ENCODE measurements at places on chromosomes 3 and 15.

GRCh38 chr15:99437315-99438223 is 128.2 kb upstream of the MEF2A start:
- DNase-seq, result no peak

DNA sequence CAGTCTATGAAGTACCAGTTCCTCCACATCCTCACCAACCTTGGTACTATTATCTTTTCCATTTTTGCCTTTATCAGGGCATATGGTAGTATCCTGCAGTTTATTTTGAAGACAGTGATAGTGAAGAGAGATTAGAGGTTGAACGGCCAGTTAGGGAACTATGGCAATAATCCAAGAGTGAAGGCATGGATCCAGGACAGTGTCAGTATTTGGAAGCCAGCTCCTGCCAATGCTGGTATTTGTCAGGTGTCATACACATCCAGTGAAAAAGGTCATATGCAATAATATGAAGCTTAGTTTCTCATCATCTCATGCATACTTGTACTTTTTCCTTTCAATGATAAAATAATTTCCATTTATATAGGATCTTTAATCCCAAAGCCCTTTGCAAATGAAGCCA is 56.8 kb upstream of the KCNMB2 start:
- DNase-seq, result peak; percentile 67

DNA sequence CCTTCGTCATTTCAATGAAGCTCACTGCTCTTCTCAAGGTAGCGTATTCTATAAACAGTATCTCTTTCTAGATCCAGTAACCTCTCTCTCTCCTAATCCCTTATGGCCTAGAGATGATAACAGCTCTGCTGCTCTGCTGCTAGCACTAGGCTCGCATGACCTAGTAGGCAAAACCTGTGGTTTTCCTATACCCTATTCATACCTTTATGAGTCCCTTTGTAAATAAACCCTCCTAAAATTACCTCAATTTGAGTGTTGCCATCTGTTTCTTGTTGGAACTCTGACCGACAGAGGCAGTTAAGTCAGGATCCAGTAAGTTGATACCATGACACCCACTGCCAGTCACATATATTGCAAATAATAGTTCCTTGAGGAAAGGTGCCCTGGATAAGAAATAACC is 7.3 kb downstream of the CCDC14 start:
- no peak for DNase-seq

DNA sequence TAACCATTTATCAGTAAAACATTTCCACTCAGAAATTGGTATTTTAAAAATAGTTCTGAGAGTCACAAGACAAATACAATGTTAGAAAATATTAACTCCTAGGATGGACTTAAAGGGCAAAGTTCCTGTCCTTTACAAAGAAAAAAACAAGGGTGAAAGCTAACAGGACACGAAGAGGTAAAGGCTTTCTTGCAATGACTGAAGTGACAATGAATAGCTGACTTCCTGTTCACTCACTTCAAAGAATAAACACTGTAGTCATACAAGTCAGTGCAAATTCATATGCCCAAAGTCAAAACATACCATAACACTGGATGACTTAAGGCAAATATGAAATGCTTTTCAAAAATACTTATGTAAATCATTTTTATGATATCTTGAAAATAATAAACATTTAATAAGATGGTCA is 1389.8 kb upstream of the ALCAM start:
- no peak for DNase-seq

- no peak for DNase-seq
These were observed 55.9 kb upstream of the PHLDB2 start for GRCh38 chr3:111803123-111803593.

DNA sequence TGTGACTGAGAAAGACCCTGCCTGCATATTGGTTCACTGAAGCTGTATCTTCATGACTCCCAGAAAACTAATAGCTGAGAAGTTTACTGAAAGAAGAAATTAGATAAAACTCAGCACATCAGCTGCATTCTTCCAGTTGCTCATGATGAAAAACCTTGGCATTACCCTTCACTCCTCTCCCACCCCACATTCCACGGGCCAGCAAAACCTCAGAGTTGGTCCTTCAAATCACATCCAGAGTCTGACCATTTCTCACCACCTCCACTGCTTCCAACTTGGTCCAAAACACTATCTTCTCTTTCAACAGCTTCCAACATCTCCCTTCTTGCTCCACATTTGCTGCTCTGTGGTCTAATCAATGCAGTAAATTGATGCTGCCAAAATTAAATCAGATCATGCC is 97.1 kb downstream of the CD47 start:
- DNase-seq, result no peak

GRCh38 chr15:62026487-62027262 is 33.6 kb downstream of the VPS13C start:
- DNase-seq, result no peak

- no peak for DNase-seq
These were observed 58.9 kb downstream of the ZNF445 start for GRCh38 chr3:44418549-44418948.

DNA sequence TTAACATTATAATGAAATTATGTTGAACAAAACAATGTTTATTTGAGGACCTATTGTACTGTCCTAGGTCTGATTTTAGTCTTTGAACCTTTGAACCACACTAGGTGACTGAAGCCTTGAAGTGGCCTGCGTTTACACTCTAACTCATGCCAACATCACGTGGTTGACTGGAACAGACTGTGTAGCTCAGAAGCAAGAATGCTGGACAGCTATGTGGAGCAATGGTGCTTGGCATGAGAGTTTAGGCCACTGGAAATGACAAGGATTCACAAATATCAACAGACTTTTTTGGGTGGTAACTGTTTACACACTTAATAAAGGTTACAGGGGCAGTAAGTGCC is 391.5 kb downstream of the RAP2B start:
- no peak for DNase-seq

All from G401 (cell line).